ENCODE measurements at places on chromosomes 5 and 9.

DNA sequence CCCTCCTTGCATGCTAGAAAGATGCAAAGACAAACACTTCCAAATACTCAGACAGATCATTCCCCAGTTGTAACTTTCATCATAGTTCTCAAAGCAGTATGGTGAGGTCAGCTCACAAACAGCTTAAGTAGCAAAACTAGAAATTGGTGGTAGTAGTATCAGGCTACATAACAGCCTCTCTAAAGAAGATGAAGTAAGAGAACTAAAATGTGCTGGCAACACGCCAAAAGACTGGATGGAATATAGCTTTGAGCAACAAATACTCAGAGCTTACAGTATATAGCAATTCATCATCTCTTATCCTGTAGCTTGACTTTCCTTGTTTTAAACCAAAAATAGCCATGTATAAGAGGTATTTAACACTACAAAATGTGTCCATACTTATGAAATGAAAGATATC, 7.5 kb downstream of the PFDN1 start:
- DNase-seq = no peak

GRCh38 chr5:38032149-38032548, 192.3 kb upstream of the GDNF start:
- no peak for DNase-seq

DNA sequence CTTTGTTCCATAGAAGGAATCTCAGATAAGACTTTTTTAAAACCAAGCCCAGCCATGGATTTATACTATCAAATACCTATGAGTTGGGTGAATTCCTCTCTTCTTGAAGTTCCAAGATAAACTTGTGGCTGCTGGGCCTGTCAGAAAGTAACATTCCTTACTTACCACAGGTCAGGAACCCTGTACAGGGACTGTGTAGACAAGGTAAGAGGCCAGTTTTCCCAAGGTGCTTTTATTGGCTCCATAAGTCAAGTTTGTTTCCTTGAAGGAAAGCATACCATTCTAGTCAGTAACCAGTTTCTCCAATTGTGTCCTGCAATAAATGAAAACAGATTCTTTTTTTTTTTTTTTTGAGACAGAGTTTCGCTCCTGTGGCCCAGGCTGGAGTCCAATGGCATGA, 8.8 kb upstream of the CLTB start:
- DNase-seq = no peak

DNA sequence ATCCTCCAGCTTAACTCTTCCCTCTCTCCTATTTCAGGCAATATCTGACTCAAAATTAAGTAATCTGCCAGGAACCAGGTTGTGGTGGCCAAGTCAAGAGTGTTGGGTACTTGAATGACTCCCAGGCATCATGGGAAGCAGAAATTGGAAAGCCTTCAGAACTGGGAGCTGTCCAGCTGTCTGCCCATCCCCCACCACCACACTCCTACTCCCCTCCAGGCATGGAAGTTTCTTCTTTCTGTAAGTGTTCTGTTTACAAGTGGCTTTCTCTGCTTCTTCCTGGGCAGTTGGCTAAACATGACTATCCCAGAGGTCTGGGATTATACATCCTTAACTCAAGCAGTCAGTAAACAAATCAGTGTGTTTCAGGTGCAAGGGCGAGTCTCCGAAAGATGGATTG, 14.6 kb upstream of the PBX3 start:
- DNase-seq = peak; percentile 39

DNA sequence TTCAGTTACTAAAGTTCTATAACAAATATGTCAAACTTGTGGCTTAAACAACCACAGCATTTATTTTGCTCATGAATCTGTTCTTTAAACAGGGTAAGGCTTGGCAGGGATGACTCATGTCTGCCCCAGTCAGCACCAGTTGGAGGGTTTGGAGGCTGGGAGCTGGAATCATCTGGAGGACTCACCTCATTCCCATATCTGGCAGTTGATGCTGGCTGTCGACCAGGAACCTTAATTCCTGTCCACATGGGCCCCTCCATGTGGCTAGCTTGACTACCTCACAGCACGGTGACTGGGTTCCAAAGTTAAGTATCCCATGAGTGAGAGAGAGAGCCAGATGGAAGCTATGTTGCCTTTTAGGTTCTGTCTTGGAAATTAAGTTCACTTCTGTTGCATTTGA, 13.8 kb upstream of the CCL28 start:
- DNase-seq = no peak

DNA sequence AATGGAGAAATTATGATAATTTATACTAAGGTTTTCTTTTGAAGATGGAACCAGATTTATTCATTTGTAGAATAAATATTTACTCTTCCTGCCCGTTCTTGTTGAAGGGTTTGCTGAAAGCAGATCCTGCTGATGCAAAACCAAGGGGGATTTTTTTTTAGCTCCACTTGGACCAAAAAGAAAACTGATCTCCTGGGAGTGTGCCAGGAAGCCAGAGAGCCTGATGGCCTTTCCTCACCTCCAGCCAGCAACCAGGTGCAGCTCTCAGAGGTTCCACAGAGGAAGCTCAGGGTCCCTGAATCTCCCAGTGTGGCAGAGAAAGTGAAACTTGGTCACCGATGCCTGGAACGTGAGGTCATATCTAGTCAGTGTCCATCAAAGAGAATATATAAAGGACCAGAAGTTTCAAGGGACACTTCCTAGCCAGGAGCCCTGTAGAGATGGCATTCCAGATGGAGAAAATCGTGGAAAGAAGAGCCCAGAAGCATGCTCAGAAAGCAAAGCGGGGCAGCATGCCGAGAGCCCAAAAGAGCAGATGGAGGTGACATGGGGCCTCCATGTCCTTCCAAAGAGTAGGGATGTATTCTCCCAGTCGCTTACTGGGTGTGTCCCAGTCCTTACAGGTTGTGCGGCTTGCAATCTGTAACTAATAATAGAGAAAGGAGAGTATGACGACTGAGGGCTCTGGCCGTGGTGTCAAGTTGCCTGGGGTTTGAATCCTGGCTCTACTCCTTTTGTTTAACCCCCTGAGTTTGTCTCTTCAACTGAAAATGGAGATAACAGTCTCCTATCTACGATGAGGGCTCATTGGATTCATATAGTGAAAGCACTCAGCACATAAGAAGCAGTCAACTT, 12.2 kb downstream of the AFAP1L1 start:
- peak; percentile 49 for DNase-seq

GRCh38 chr9:118455788-118456187, 751.6 kb downstream of the TLR4 start:
- DNase-seq = no peak

DNA sequence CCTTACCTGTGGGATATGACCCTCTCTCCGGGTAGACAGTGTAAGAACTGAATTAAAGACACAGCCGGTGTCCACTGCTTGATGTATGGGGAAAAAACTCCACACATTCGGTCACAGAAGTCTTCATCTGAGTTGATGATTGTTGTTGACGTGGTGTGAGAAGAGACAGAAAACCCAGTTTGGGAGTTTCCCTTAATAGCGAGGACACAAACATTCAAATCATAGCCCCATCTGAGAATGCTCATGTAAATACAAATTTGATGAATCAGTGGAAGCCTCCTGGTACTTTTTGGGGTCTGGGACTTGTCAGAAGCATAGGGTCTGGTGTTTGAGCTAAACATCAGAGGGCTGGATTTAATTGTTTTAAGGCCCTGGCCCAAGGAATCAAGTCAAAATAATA, 11.0 kb downstream of the HAVCR1 start:
- no peak for DNase-seq

DNA sequence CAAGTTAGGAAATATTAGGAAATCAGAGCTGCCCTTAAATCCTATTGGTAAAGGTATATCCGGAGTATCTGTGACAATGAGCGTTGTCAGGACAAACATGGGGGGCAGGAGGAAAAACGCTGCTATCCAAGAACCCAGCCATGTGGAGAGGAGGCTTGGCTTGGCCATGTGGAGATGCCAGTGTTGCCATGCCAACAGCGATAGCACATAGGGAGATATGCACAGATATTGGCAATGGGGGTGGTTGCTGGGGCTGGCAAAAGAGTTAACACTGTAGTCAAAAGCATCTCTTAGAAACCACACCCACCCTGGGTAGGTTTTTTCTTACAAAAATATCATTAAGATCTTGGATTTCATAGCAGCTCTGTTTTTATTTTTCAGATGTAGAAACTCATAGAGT, 106.4 kb upstream of the ASTN2 start:
- DNase-seq = no peak

GRCh38 chr5:177036921-177037320, 14.4 kb downstream of the ZNF346 start:
- no peak for DNase-seq

GRCh38 chr9:87212605-87213021, 265.3 kb upstream of the GAS1 start:
- no peak for DNase-seq

DNA sequence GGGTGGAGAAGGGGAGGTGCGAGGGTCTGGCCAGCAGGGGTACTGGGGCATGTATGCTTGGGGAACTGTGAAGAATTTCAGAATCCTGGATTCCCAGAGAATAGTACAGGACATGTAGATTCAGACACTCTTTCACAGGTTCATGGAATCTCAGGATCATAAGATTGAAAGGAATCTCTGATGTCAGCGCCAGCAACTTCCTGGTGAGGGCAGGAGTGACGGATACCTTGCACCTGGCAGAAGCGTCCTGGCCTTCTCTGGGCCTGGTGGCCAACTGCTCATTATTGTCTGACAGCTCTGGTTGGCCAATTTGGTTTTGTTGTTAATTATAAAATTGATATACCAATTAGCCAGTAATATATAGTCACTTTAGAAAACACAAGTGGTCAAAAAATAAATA, 6.9 kb downstream of the GM2A start:
- no peak for DNase-seq

- no peak for DNase-seq
Observed at GRCh38 chr9:129682381-129682780, 16.9 kb downstream of the PRRX2 start.

GRCh38 chr9:131960851-131961495, 118.7 kb downstream of the MED27 start:
- DNase-seq = no peak

- DNase-seq = no peak
Observed at GRCh38 chr5:164332349-164333196, 827.2 kb downstream of the MAT2B start.

DNA sequence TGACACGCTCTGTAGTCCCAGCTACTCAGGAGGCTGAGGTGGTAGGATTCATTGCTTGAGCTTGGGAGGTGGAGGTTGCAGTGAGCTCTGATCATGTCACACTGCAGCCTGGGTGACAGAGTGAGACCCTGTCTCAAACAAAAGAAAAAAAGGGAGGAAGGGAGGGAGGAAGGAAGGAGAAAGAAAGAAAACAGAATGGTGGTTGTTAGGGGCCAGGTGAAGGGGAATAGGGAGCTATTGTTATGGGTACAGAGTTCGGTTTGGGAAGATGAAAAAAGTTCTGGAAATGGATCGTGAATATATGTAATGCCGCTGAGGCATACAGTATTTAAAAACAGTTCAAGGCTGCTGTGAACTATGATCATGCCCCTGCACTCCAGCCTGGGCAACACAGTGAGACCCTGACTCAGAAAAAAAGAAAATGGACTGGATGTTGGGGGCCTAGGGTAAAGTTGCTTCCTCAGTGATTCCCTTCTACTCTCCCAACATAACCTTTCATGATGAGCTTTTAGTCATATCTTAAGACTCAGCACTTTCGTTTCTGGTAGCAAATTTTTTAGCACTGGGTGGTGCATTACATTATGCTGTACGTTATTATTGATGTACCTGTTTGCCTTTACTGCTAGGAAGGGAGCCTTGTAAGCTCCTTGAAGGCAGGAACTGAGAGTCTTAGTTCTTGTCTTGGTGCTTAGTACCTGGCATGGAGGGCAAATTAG, 4.0 kb downstream of the CTNNA1 start:
- no peak for DNase-seq

GRCh38 chr5:177540438-177540837, 13.9 kb downstream of the FAM193B start:
- no peak for DNase-seq

- DNase-seq = no peak
Observed at GRCh38 chr9:29214690-29215253, 1641.5 kb upstream of the C9orf72 start.

- DNase-seq = no peak
Observed at GRCh38 chr9:108535526-108535925, 320.3 kb downstream of the ACTL7B start.

- DNase-seq = no peak
Observed at GRCh38 chr5:129664336-129664937, 83.5 kb upstream of the MINAR2 start.

DNA sequence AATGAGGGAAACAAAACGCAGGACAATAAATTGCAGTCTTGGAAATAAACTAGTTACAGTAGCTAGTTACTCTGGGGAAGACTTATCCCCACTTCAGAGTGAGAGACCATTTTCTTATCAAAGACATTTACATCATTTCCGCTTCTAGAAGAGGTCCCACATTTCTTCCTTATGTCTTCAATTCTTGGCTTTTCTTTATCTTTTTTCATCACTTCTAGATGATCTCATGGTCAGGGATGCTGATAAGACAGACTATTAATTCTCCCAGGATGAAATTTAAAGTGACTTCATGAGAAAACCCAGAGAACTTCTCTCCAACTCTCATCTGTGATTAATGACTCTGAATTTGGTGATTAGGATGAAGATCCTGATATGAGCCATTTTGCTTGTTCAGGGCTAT, 229.1 kb downstream of the MTRR start:
- no peak for DNase-seq

DNA sequence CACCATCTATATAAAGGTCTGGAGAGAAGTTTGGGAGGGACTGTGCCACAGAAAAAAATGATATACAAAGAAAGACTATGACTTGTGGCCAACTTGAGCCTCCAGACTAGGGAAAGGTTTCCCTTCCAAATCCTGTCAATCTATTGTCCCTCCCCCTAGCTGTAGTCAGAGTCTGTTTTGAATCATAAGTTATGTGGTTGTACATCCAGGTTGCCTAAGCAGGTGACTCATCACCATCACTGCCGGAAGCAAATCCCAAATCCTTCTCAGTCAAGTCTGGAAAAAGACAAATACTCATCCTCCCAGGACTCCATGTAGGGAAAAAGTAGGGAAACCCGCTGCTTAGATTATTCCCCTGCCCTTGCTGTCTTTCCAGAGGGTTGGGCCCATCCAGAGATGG, 235.7 kb downstream of the CDK5RAP2 start:
- DNase-seq = no peak

- DNase-seq = no peak
Observed at GRCh38 chr9:137309368-137310188, 7.5 kb upstream of the NRARP start.

- no peak for DNase-seq
Observed at GRCh38 chr9:126395439-126396212, 69.0 kb downstream of the MVB12B start.

All from DMS79 (cell line).